ENCODE measurements at places on chromosomes 12 and 14. TPM values are rescaled to one million over a fixed set of nuclear protein-coding genes. Genes with fewer than 3 reads are reported as not detected.

FAM177A1 gene
- total RNA-seq = 58.1 TPM

AQP5 gene
- total RNA-seq = 0.33 TPM

CNPY2 gene
- 145 TPM for total RNA-seq

PPP4R4 gene
- 9.1 TPM for total RNA-seq

SMOC1 gene
- 0.31 TPM for total RNA-seq

RBMS2 gene
- 4.6 TPM for total RNA-seq

TMTC1 gene
- 8.2 TPM for total RNA-seq

KRT73 gene
- not detected for total RNA-seq

KLRC1 gene
- total RNA-seq = 0.24 TPM

KRT85 gene
- total RNA-seq = 0.28 TPM

COX8C gene
- 0.55 TPM for total RNA-seq

NTS gene
- 2.2 TPM for total RNA-seq

TAS2R7 gene
- not detected for total RNA-seq

DNA sequence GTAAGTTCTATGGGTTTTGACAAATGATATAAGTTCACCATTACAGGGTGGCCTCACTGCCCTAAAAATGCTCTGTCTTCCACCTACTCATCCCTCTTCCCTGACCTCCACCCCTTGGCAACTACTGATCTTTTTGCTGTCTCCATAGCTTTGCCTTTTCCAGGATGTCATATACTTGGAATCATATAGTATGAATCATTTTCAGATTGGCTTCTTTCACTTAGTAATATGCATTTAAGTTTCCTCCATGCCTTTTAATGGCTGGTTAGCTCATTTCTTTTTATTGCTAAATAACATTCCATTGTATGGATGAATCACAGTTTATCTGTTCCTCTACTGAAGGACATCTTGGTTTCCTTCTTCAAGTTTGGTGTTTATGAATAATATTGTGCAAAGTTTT is 14.0 kb upstream of the PEX5 start:
- no peak for ATAC-seq

GRCh38 chr12:70733385-70733784 is 96.2 kb upstream of the PTPRB start:
- peak; percentile 89 for ATAC-seq

DNA sequence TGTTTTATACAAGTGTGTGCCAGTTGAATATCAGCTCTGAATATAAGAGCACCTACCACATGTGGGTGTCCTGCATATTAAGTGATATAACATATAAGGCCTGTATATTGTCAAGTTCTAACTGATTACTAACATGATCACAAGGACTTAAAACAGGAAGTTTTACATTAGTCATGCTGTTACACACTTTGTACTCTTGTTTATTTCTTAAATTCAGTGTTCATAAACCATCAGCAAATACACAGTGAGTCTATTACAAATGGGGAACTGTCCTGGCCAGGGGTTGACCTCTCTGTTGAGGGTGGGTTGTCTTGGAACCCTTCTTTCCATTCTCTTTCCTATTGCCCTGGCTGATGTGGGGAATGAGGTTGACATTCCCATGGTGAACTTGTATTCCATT is 19.1 kb downstream of the HELB start:
- ATAC-seq = no peak

DNA sequence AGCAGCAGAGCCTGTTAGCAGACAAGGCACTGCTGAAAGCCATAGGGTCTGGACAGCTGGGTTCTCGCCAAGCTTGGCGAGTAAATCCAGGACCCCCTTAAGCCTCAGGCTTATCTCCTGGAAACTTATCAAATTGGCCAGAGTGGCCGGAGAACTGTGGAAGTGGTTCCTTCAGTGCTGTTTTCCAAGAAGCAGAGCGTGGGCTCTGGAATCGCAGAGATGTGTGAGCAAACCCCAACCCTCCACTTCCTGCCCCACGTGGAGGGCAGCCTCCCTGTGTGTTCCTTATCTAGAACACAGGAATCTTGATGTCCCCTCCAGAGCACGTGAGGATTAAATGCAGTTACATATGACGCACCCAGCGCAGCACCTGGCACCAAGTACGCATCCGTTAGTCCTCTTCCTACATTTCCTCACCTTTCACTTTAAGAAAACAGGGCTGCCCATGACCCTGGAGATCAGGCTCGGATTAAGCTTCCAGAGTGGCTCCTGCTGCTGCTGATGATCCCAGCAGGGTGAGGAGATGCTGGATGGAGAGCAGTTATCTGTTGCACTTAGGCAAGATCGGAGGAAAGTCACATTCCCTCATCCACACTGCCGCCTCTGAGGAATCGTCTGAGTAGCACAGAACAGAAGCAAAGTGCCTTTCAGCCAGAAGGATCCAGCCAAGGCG is 35.0 kb downstream of the MMAB start:
- no peak for ATAC-seq

GRCh38 chr14:63912286-63912685 is 59.5 kb downstream of the SYNE2 start:
- ATAC-seq = no peak

DNA sequence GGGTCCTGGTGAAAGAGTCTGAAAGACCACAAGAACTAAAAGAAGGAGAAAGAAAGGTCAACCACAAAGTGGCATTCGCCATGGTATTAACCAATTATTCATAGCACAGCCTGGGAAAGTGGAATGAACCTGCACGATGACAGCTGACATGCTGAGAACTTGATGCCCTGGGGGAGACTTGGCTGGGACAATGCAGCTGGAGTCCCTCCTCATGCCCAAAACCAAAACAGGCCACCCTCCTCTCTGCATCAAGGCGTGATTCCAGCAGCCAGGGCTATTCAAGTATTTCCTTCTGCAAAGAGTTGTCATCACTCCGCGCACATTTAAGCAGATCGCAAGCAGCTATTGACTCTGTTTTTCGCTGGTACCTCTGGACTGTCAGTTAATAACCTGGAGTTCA is 167.1 kb upstream of the NOS1 start:
- no peak for ATAC-seq

- ATAC-seq = no peak
These were observed 107.0 kb downstream of the PAPLN start for GRCh38 chr14:73344319-73344718.

DNA sequence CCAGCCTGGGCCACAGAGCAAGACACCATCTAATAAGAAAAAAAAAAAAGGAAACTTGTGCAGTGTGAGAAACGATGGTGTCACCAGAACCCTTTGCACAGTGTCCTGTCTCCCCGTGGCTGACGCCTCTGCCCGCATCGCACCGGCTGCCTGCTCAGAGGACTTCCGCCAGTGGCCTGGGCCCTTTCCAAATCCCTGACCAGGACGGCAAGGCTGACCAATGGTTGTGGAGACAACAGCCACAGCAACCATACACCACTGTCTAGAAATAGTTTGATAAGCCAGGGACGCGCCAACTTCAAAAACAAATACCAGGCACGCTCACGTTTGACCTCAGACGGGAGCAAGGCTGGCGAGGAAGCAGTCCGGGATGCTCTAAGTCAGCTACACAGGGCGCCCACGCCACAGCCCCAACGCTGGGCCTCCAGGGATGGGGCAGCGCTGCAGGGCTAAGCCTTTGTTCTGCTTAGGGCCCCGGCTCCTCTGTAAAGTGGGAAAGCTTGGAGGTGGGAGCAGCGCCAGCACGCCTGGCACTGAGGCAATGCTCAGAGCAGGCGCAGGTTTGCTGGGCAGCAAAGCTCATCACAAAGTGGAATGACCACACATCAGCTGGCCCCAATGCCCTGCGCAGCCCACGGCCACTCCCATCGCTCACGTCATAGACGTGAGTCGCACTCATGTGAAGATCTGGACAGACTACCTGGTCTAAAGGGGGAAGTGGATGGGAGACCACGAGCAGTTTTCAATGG is 12.5 kb downstream of the PGAM5 start:
- ATAC-seq = no peak

- ATAC-seq = peak; percentile 48
These were observed 14.3 kb upstream of the PAPLN start for GRCh38 chr14:73223049-73223448.

DNA sequence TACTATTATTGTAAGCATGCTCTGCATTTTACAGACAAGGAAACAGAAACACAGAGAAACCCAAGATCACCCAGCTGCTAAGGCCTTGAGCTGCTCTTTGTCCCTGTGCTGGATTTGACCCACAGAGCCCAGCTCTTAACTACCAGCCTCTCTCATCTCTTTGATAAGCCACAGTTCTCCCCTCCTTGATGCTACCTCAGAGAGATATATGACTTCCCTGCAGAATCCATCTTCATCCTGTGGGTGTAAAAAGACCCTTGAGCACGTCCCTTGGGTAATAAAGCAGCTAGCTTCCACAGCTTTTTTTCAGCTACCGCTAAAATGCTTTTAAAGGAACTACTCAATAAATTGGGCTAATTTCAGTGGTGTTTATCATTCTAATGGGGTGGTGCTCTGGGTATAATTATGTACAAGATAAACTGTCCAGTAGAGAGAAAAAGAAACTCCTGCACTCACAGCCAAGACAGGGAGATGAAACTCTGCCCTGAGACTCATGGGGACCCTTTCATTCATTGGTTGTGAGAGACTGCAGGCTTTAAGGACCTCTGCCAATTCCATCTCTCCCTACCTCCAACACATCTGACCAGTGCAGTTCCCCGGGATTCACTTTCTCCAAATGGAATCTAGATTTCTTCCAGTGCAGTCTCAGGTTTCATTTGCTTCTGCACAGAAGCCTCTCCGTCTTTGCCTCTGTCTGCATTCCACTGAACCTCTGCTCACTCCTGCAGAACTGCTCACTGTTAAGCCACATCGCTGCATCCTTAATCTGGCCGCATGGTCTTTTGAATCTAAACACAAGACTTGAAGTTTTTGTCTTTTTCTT is 24.7 kb upstream of the NTF3 start:
- ATAC-seq = no peak

DNA sequence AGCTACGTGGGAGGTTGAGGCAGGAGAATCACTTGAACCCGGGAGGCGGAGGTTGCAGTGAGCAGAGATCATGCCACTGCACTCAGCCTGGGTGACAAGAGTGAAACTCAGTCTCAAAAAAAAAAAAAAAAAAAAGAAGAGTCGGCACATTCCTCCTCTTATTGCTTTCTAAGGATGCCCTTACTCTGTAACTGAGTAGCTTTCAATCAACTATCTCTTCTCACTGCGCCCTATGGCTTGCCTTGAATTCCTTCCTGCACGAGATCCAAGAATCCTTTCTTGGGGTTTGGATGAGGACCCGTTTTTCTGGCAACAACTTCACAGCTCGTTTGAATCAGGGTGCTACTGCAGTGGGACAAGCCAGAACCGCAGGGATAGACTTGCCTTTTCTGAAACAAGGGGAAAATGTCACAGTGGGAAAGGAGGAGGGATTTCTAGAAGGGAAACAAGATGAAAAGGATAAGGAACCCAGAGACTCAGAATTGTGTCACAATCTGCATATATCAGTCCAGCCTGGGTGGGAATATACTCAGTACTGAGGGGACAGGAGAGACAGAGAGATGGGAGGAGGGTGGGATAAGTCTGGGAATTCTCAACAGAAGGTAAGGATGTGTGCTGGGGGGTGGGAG is 16.1 kb upstream of the RND1 start:
- ATAC-seq = peak; percentile 30

- no peak for ATAC-seq
These were observed 51.0 kb downstream of the EGLN3 start for GRCh38 chr14:33899723-33900341.

GRCh38 chr12:122099856-122100255 is 21.3 kb downstream of the MLXIP start:
- no peak for ATAC-seq

- ATAC-seq = no peak
These were observed 1.5 kb upstream of the TM7SF3 start for GRCh38 chr12:27015730-27016076.

DNA sequence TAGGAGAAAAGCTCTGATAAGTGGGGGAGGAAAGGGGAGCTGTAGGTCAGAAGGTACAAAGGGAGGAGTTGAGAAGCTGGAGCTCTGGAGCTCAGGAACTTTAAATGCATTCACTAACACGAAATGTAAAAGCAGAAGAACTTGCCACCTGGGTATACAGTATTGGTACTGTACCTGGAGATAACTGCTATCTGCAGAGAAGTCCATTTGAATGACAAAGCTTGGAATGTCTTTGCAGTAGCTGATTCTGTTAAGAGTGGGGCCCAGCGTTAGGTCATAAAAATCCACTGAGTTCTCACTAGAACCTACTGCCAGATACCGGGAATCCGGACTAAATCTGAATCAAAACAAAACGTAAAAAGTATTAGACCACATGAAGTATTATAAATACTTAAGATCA is 55.6 kb downstream of the ZC3H14 start:
- no peak for ATAC-seq

DNA sequence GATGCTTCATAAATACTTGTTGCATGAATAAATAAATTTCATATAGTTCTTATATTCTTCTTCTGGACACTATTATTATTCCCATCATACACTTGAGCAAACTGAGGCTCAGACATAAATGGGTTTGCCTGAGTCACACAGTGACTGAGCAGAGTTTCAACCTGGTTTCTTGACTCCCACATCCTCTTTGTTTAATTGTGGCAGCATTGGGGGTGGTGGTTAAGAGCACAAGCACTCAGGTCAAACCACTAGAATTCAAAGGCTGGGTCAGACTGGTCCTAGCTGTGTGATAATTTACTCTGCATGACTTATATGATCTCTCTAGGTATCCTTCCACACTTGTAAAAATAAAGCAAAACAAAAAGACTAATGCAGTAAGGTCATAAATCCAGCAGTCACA is 274.9 kb upstream of the SRRM4 start:
- ATAC-seq = no peak

- ATAC-seq = no peak
These were observed 108.8 kb downstream of the MYF5 start for GRCh38 chr12:80825506-80825905.

GRCh38 chr12:122965321-122965751 is 927 bp downstream of the ABCB9 start:
- ATAC-seq = peak; percentile 26

- no peak for ATAC-seq
These were observed 23.6 kb upstream of the FOS start for GRCh38 chr14:75254901-75255584.

GRCh38 chr14:60805841-60806430 is 71.4 kb downstream of the MNAT1 start:
- peak; percentile 76 for ATAC-seq

DNA sequence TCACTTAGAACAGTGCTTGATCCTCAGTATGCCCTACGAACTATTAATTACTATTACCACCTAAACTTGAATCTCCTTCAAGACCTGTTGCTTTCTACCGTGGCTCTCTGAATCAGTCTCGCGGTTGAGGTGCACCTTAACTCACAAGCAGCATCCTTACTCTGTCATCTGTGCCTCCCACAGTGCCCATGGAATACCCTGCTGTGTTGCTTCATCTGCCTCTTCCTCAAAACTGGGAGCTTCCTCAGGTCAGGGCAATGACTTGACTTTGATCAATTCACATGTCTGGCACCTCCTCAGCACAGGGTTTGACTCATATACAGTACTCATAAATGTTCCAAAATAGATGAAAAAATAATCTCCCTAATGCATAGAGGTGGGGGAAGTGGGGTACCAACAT is 305.9 kb downstream of the NUAK1 start:
- ATAC-seq = no peak

GRCh38 chr12:67457778-67458665 is 188.9 kb downstream of the CAND1 start:
- no peak for ATAC-seq
